ENCODE measurements at places on chromosomes 6 and 20.

- peak; percentile 27 for DNase-seq
Measured at GRCh38 chr20:8394308-8394945, 262.4 kb downstream of the PLCB1 start.

- DNase-seq: no peak
Measured at GRCh38 chr20:32168184-32168910, 39.2 kb downstream of the PLAGL2 start.

GRCh38 chr20:32357869-32358631 lies at the start of gene ASXL1:
Gene ASXL1, plus strand, starts transcription at chr20:32358331. Its CDS starts 445 bp downstream, at chr20:32358776.
- DNase-seq: peak; percentile 99

DNA sequence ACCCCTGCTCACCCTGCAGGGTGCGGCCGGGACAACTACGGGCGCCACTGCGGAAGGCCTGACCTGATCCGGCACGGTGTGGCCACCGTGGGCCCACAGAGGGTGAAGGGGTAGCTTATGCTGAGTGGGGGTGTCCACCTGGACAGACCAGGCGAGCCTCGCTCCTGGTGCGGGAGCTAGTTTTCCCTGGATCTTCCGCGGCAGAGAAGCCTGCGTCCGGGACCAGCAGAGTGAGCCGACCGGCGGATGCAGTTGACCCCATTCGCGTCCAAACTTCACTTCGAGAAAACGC lies 38.2 kb downstream of the NCR2 start:
- DNase-seq: no peak

DNA sequence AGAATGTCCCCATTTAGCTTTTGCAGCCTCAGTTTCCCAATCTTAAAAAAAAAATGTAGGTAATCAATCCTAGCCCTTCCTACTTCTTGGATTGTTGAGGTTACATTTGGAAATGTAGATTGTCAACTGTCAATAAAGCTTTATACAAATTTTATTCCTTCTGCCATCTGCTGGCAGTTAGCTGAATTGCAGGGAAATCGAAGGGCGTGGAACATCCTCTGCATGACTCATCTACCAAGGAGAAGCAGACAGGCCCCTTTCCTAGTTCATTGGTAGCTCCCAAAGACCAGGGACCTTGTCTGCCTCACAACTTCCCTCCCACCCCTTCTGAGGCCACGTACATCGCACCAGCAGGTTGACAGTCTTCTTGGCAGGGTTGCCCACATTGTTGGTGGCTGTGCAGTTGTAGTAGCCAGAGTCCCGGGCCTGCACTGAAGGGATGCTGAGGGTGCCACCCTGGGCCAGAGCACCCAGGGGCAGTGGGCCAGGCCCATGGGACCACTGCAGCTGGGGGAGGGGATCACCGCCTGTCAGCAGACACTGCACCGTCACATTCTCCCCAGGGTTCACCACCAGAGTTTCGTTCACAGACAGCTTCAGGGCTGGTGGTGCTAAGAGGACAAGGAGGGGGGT lies 43.6 kb downstream of the MDGA1 start:
- DNase-seq: peak; percentile 69

GRCh38 chr6:36769676-36770499 lies 69.4 kb downstream of the CPNE5 start:
- peak; percentile 74 for DNase-seq

GRCh38 chr6:44456070-44456965 lies 68.8 kb downstream of the CDC5L start:
- peak; percentile 70 for DNase-seq

GRCh38 chr6:149566410-149567193 lies 427 bp downstream of the GINM1 start:
- peak; percentile 53 for DNase-seq

- no peak for DNase-seq
Measured at GRCh38 chr6:137701942-137702341, 165.1 kb upstream of the TNFAIP3 start.

GRCh38 chr6:105442369-105442768 lies 39.5 kb upstream of the PREP start:
- no peak for DNase-seq

DNA sequence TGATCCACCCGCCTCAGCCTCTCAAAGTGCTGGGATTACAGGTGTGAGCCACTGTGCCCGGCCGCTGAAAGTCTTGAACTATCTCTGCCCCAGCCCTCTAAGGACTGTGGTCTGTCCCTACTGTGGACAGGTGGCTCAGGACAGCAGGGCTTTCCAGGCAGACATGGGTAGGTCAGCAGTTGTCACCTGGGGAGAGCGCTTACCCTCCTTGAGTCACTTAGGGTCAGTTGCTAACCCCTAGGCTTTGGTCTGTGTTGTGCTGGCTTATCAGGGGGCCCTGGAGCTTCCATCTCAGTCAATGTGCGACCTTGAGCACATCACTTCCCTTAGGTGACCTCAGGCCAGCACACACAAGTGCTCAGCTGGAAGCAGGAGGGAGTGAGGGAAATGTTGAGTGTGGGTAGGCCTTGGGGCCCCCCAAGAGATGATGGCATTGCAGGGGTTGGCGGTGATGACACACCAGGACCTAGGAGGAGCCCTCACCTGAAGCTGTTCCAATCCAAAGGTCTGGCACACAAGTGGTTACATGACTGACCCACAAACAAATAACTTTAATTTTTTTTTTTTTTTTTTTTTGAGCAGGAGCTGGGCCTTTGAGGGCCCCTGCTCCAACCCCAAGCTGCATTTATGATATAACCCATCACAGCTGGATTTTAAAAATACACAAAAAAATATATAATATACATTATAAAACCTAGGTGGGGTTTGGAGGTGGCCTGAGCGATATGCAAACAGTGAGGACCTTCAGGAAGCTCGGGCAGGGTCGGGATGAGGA lies 5.1 kb downstream of the RPL10A start:
- DNase-seq: peak; percentile 49

GRCh38 chr20:20395903-20396568 lies 28.1 kb downstream of the INSM1 start:
- no peak for DNase-seq

- DNase-seq: peak; percentile 52
Measured at GRCh38 chr6:123415844-123416468, 220.8 kb downstream of the TRDN start.

GRCh38 chr20:60001108-60001507 lies 42.9 kb downstream of the CDH26 start:
- DNase-seq: no peak

- DNase-seq: no peak
Measured at GRCh38 chr6:127114214-127114760, 4.2 kb upstream of the RSPO3 start.

- DNase-seq: no peak
Measured at GRCh38 chr6:90154755-90155470, 141.7 kb downstream of the BACH2 start.

DNA sequence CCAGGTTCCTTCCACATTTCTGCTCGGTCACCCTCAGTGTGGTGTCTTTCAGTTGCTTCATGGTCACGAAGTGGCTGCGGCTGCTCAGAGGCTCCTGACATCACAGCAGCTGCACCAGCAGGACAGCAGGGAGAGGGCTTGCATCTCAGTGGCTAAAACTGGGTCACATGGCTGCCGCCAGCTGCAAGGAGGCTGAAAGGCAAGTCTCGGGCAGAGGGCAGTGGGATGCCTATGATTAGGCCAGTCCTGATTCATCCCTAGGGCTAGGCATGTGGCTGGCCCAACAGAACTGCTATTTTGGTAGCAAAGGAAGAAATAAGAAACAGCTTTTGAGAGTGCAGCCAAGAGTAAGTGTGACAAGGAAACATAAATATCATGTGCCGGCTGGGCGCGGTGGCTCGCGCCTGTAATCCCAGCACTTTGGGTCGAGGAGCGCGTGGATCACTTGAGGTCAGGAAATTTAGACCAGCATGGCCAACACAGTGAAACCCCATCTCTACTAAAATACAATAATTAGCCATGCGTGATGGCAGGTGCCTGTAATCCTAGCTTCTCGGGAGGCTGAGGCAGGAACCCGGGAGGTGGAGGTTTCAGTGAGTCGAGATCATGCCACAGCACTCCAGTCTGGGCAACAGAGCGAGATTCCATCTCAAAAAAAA lies 46.6 kb downstream of the RBM38 start:
- DNase-seq: no peak

GRCh38 chr20:50215101-50215690 lies 24.6 kb downstream of the CEBPB start:
- DNase-seq: no peak

- no peak for DNase-seq
Measured at GRCh38 chr6:123306334-123306733, 310.3 kb downstream of the CLVS2 start.

GRCh38 chr6:13328875-13329183 lies 492 bp upstream of the TBC1D7 start:
- no peak for DNase-seq

- DNase-seq: peak; percentile 3
Measured at GRCh38 chr20:60008130-60008808, 50.0 kb downstream of the CDH26 start.

DNA sequence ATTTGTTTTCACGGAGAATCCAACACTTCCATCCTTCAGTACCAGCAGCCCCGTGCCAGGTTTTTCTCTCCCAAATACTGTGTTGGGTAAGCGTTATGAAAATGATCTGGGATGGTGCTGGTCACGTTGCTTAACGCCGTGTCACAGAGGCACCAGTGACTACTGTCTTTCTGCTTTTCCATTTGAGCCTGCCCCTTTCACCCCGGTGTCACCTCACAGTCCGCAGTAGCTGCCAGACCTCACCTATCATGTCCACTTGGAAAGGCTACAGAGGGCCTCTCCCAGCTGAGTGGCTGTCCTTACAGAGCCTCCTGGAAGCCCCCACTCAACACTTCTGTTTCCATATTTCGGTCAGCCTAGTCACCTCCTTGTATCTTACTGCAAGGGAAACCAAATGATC lies 176.5 kb upstream of the ARID1B start:
- no peak for DNase-seq

GRCh38 chr20:48094196-48094749 lies 309.0 kb upstream of the SULF2 start:
- no peak for DNase-seq

GRCh38 chr20:41258474-41258873 lies 59.1 kb downstream of the ZHX3 start:
- no peak for DNase-seq

- DNase-seq: no peak
Measured at GRCh38 chr6:3733321-3733925, 18.1 kb downstream of the PXDC1 start.

GRCh38 chr6:14316651-14317386 lies 199.2 kb downstream of the CD83 start:
- DNase-seq: peak; percentile 43

- DNase-seq: no peak
Measured at GRCh38 chr6:7267071-7267465, 45.9 kb downstream of the SSR1 start.

GRCh38 chr6:37531026-37531425 lies 31.3 kb upstream of the CCDC167 start:
- no peak for DNase-seq

- no peak for DNase-seq
Measured at GRCh38 chr6:64145658-64146057, 510.1 kb downstream of the PHF3 start.

DNA sequence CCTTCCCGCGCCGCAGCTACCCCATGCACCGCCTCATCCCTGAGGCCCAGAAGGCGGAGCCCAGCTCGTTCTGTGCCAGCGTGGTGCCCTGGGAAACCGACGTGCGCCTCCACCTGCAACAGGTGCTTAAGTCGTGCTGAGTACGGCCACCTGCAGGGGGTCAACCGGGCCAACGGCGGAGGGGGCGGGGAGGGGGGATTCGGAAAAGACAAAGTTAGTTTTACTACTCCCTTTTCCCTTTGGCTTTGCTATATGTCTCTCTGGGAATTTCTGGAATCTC lies 168.9 kb downstream of the CDK19 start:
- DNase-seq: no peak

- no peak for DNase-seq
Measured at GRCh38 chr6:42086046-42087035, 36.0 kb downstream of the TAF8 start.

DNA sequence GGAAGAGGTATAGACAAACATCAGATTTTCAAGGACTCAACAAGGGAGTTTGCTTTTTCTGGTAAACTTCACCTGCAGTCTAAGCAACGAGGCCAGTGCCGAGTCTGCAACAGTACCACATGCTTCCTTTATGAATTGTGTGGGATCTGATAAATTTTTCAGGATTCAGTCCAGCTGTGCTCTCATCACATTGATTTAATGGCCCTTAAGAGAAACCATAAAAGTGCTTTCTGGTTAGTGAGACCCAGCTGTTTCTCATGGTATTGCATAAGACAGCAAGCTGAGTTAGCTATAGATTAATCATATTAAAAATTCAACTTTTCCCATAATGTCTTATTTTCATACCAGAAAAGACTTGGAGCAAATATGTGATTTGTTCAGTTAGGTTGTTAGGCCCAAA lies 291.4 kb downstream of the CENPW start:
- DNase-seq: no peak

DNA sequence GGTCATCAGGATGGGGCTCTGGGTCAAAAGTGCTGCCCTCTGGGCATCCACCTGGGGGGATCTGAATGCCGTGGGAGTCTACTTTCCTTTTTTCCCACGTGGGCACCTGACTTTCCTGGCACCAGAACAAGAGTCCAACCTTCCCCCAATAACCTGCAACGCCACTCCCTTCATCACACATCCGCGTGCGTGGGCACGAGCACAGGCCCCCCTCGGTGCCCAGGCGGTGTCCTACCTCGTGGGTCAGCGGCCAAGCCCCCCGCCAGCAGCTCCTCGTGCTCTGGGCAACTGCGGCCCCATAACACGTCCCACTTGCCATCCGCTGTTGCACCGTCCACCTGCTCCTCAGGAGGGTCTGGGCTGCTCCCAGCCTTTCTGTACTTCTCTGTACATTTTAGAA lies 87.0 kb downstream of the YTHDF1 start:
- no peak for DNase-seq

DNA sequence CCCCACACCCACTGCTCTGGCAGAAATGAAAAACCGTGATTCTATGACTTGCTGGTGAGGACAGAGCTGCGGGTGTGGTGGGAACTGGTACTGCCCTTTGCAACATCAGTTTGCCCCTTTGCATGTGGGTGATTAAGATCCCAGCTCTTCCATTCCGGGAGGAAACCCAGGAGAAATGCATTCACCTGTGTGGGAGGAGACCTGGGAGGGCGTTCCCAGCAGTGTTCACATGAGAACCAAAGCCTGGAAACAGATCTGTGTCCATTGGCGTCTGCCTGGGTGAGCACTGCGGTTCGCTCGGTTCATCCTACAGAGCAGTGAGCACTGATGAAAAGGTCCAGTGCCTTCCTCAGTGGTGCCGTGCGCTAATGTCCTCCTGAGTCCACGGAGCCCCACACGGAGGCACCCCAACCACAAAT lies 89.7 kb downstream of the SMOC2 start:
- DNase-seq: no peak

GRCh38 chr6:147063469-147064031 lies 140.7 kb upstream of the STXBP5 start:
- DNase-seq: no peak

GRCh38 chr20:35833241-35833640 lies 61.4 kb downstream of the PHF20 start:
- no peak for DNase-seq

- no peak for DNase-seq
Measured at GRCh38 chr6:143243786-143244185, 183.1 kb downstream of the AIG1 start.

DNA sequence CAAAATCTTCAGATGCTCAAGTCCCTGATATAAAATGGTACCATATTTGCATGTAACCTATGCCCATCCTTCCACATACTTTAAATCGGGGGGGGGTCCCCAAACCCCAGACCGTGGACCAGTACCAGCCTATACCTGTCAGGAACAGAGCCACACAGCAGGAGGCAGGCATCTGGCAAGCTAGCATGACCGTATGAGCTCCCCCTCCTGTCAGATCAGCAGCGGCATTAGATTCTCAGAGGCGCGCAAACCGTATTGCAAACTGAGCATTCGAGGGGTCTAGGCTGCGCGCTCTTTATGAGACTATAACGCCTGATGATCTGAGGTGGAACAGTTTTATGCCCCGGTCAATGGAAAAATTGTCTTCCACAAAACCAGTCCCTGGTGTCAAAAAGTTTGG lies 30.7 kb downstream of the FGD2 start:
- no peak for DNase-seq
